Activated CD8-positive, alpha-beta memory T cell treated with anti-CD3 and anti-CD28 coated beads for 1 hour (primary cell): ENCODE measurements at places on chromosomes 1 and 21.

GRCh38 chr1:24778141-24778540, 32.9 kb downstream of the CLIC4 start:
- no peak for DNase-seq

DNA sequence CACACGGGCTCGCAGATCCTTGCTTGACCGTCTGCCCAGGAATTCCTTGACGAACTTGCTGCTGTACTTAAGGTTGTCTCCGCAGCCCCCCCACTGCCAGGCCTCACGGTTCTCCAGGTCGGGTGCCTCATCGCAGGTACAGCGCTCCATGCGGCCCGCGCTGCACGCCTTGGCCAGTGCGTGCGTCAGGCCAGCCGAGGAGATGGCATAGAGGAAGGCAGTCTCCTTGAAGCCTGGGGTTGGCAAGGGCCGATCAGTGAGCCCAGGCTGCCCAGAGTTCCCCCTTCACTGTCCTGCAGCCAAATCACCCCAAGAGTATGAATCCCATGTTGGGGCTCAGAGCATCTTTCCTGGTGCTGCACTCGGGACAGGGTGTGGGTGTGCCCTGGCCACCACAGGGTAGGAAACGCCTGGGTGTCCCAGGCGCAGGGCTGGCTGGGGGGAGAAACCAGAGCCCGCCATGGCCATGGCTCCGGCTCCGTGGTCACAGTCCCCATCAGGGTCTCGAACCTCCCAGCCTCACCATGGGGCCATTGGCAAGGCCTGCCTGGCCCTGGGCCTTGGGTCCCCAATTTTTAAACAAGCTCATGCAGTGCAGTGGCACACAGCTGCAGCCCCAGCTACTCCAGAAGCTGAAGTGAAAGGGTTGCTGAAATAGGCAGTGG, 23.4 kb downstream of the WNT9A start:
- no peak for DNase-seq

GRCh38 chr1:213820362-213821149, 167.2 kb upstream of the PROX1 start:
- no peak for DNase-seq

GRCh38 chr1:20223106-20223505, 36.8 kb upstream of the PLA2G2C start:
- DNase-seq = no peak

DNA sequence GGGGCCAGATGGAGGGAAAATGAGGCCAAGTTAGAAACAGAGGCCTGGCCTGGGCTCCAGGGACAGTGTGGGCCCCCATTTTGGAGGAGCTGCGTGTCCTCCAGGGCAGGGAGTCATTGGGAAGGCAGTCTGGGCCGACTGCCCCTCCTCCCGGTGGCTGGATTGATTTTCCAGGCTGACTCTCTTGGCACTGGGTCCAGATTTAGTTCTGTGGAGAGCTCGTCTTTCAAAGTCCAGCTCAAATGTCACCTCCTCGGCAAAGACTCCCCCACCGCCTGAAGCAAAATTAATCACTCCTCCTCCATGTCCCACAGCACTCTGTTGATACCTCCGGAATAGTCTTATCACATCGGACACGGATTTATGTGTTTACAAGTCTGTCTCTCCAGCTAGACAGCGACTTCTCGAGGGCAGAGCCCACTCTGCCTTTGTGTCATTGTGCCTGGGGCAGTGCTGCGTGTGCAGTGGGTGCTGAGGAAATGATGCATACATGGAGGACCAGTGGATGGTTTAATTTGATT, 175.1 kb downstream of the CAMTA1 start:
- no peak for DNase-seq

- no peak for DNase-seq
Measured at GRCh38 chr1:28885977-28886730, 28.2 kb upstream of the EPB41 start.

GRCh38 chr1:204451352-204452124, 39.9 kb upstream of the PPP1R15B start:
- DNase-seq = no peak

DNA sequence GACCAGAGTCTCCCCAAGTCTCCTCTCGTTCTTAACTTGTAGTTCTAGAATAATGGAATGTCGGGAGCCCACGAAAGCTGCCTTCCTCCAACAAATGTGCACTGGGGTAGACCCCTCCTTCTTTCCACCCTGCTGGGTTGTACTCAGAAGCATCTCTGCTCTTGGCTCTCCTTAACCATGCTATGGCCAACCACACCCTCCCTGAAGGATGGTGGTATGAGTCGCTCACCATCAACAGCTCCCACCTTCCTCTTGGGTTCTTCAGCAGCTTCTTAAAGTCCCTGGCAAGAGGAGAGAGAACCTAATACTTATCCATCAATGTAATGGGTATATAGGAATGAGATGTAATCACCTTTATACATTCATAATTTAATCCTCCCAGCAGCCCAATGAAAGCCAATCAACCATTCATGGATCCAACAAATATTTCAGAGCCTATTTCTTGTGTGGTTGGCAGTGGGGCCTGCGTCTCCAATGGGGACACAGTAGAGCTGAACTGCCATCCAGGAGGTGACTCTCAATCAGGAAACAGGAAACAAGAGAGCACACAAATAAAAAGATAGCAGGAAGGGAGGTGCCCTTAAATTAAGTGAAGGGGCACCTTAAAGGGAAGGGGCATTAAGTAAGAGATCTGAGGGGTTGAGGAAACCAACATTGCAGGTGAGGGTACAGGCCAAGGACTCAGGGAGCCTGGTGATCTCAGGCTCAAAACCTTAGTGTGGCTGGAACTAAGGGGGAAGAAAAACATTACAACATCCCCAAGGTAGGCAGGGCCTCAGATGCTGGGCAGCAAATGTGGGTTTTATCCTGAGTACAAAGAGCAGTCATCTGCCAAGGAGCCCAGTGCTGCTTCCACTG, 64.4 kb upstream of the ETS2 start:
- DNase-seq = no peak

DNA sequence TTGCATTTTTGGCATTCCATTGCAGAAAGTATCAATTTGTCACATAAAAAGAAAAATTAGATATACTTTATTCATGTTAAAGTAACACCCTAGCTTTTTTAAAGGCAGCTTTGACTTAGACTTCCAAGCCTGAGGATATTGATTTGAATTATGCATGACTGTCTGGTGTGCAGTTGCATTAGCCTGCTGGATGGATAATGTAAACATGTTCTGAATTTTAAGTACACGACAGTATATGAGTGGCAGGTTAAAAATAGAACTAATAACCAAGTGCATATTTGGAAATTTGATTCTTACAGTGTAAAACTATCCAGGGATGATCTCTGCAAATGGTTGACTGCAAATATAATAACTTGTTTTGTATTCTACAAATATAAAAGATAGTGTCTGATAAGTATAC, 124.0 kb downstream of the SYT14 start:
- no peak for DNase-seq

GRCh38 chr1:1889090-1889750, 1.7 kb downstream of the GNB1 start:
- DNase-seq = no peak

GRCh38 chr1:41803656-41804055, 115.1 kb downstream of the HIVEP3 start:
- DNase-seq = no peak

- no peak for DNase-seq
Measured at GRCh38 chr1:32223683-32224082, 1.5 kb downstream of the EIF3I start.

DNA sequence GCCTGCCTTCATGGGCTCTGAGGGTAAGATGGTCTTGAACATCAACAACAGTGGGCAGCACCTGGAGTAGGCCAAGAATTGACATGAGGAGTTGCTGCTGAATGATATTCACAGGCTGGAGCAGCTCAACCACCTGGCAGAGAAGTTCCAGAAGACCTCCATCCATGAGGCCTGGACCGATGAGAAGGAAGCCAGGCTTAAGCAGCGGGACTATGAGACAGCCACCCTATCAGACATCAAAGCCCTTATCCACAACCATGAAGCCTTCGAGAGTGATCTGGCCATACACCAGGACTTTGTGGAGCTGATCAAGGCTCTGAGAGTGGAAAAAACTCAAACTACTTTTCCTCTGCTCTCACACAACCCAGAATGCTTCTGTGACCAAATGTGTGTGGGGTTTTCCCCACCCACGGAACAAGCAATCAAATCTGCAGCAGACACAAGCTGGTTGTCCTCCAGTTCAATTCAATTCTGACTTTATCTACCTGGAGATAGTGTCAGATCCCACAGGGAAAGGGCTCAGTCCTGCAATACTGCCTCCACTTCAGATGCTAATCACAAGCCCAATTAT, 12.1 kb upstream of the EPHA10 start:
- no peak for DNase-seq

DNA sequence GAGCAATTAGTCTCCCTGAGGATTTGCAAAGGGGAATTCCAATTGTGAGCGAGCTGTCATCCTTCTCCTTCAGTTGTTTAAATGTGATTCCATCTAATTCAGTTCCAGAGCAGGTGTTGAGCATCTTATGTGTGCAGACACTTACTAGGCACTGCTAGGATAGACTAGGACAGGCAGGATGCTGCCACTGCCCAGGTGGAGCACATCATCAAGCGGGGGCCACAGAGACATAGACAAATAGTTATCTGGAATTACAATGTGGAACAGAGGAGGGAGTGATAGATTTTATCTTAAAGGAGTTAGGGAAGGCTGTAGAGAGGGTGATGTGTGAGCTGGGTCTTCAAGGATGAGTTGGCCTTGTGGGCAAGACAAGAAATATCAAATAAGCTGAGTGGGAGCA, 55.9 kb downstream of the CDC7 start:
- no peak for DNase-seq

GRCh38 chr1:85616364-85616705, 35.8 kb downstream of the CCN1 start:
- no peak for DNase-seq

DNA sequence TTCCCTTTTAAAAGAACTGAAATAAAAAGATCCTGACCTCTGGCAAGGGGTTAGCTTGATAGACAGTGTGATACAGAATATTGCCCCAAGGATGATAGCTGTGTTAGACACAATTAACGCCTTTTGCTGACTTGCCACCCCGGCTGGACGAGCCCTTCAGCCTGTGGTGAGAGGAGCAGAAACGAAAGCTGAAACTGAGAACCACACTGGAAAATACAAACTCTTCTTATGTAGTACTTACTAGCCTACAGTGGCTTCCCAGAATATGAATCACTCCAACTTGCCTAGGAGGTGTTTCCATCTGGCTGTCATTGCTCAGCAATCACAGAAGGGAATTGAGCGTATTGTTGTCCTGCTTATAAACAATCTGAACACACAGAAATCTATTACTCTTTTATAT, 22.9 kb downstream of the SAMSN1 start:
- DNase-seq = no peak

DNA sequence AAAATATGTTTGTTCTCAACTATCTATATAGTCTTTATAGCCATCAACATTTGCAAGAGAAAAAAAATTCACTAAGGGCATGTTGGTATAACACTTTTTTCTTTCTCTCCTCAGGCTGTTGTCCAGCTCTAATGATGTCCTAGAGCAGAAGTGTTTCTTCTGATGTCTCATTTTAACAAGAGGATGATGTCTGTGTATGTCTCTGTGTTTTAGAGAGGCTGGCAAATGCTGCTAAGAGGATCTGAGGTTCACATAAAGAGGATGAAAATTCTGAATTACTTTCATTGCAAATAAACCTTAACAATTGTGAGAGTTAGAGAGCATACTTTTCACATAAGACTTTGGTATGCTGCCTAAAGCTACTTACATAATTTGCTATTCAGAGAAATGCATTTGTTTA, 2.6 kb upstream of the BRINP3 start:
- DNase-seq = no peak

DNA sequence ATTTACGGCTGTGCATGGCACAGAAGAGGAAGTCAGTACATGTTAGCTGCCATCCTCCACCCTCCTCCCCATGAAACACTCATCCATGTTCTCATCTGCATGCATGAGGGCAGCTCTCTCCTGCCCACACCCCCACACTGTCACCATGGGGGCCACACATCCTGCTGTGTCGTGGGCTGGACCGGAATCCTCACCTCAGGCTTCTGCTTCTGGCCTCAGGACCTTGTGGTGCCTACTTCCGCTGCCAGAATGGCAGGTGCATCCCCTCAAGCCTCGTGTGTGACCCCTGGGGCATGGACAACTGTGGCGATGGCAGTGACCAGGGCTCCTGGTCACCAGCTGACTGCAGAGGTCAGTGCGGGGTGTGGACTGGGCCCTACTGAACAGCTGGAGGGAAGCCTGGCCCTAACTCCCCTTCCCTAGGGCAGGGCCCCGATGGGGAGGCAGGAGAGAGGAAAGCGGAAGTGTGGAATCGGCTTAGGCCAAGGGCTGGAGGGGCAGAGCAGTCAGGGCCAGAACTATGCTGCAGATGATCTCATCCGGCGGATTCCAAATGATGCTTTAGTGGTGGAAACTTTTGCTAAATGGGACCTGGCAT, 3.8 kb downstream of the LDLRAD2 start:
- DNase-seq = no peak

DNA sequence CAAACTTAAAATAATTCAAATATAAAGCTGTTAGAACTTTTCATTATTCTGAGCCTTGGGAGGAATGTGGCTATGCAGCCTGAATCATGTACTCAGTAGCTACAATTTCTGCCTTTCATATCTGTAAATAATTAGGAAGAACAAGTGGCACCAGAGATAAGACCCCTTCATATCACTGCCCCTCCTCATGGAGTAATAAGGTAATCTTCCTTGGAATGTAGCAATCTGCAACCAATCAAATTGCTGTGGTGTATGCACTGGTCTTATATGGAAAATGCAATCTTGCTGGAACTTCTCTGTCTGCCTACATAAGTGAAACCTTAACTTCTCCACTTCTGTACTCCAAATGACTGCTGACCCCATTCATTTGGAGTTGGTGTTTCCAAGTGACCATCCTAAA, 104.4 kb upstream of the VANGL1 start:
- no peak for DNase-seq

- no peak for DNase-seq
Measured at GRCh38 chr21:14863745-14864210, 201.0 kb downstream of the NRIP1 start.

GRCh38 chr21:46145159-46145839, 10.1 kb downstream of the FTCD start:
- no peak for DNase-seq

GRCh38 chr21:34065027-34065426, 8.4 kb upstream of the MRPS6 start:
- DNase-seq = no peak

DNA sequence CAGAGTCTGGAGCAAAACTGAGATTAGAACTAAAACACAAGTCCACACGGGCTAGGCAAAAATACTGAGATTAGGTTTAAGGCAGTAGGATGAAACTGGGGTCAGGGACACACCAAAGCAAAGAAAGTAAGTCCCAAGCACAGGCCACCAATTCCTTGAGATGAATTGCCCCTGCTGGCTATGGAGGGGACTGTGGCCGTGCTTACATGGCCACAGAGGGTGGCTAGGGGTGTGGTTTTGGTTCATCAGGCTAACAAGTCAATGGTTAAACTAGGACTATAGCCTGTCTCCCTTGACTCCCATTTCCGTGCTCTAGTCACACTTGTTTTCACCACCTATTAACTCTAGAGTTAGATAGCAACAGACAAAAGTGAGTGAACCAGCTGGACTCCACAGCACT, 394.8 kb downstream of the PBX1 start:
- DNase-seq = no peak
